Stimulated activated CD4-positive, alpha-beta T cell treated with anti-CD3 and anti-CD28 coated beads, Interleukin-15, amount 100 ng/mL, for 48 hours (primary cell): ENCODE measurements at places on chromosomes 5 and 9.

DNA sequence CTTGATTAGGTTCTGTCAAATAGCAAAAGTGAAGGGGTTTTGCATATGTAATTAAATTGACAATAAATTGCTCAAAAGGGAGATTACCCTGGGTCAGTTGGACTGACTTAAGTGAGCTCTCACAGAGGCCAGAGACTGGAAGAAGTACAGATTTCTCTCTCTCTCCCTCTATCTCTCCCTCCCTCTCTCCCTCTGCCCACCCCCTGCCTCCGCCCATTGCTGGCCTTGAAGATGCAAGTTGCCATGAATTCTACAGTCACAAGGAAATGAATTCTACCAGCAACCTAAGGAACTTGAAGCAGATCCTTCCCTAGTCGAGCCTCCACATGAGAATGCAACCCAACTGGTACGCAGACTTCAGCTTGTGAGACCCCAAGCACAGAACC lies 119.2 kb downstream of the LPAR1 start:
- DNase-seq, result no peak

DNA sequence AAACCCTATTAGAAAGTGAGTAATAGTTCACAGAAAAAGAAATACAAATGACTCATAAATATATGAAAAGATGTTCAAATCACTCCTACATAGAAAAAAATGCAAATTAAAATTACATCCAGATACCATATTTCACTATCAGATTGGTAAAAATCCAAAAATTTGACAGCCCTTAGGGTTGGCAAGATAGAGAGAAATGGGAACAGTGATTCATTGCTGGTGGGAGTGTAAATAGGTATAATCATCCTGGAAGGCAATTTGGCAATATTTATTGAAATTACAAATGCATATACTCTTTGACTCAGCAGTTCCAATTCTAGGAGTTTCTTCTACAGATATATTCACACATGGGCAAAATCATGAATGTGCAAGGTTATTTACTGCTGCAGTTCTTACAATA lies 273.5 kb downstream of the NR2F1-AS1 start:
- DNase-seq, result no peak

DNA sequence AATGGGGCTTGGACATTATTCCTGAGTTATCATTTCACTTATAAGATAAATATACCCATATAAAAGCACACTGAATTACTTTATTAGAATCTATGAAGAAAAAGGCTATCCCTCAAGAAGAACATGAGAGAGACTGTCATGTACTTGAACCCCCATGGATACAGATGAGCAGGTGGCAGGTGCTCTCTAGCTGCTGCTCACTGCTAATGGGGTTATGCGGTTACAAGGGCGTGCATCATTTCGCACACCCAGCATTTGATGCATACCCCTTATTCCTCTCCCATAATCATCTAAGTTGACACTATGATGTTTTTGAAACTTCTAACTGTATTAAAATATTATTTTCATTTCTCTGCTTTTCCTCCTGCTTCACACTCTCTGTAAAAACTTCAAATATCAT lies 16.4 kb downstream of the ITK start:
- no peak for DNase-seq

GRCh38 chr9:84686068-84686467 lies 16.5 kb downstream of the NTRK2 start:
- DNase-seq, result no peak

- no peak for DNase-seq
These were observed 604.9 kb upstream of the PTGER4 start for GRCh38 chr5:40074826-40075225.
